ENCODE measurements at places on chromosomes 7 and 10.

GRCh38 chr7:159306012-159306411 is 161.3 kb upstream of the VIPR2 start:
- DNase-seq: no peak

GRCh38 chr7:77388055-77388641 is 28.0 kb downstream of the GSAP start:
- DNase-seq: no peak

- no peak for DNase-seq
Observed at GRCh38 chr7:27961255-27961654, 219.3 kb downstream of the JAZF1 start.

- DNase-seq: no peak
Observed at GRCh38 chr10:102827597-102827975, 9.6 kb downstream of the CYP17A1 start.

DNA sequence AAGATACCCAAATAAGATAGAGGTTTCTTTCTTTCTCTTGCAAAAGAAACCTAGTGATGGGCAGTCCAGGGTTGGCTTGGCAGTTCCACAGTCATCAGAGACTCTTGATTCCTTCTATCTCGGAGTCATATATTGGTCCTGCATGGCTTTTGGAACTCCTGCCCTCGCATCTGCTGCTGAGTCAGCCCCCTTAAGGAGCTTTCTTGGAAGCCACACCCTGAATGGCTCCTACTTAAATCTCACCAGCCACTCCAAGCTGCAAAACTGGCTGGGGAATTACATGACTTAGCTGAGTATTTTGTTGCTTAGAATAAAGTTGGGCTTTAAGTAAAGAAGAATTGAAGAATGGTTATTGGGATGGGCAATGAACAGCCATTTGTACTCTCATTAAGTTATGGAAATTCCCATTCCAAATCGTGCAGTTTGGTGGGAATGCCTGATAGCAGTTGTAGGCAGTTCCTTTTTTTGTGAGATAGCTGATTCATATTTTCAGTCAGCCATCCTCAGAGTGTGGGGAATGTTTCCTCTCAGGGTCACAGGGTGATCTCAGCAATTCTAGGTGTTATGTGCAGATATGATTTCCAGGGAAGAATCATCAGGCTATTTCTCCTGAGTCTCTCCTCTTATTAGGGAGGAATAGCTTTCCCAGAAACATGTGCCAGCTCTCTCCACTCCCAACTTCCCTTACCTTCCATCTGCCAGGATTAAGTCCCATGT is 209.9 kb downstream of the BBS9 start:
- DNase-seq: no peak

GRCh38 chr7:6262221-6262620 is 10.2 kb downstream of the CYTH3 start:
- DNase-seq: no peak

GRCh38 chr10:104774234-104774633 is 133.1 kb downstream of the SORCS3 start:
- DNase-seq: no peak

- no peak for DNase-seq
Observed at GRCh38 chr7:158263964-158264748, 323.5 kb downstream of the PTPRN2 start.

- DNase-seq: no peak
Observed at GRCh38 chr10:49071160-49071761, 44.1 kb downstream of the VSTM4 start.

DNA sequence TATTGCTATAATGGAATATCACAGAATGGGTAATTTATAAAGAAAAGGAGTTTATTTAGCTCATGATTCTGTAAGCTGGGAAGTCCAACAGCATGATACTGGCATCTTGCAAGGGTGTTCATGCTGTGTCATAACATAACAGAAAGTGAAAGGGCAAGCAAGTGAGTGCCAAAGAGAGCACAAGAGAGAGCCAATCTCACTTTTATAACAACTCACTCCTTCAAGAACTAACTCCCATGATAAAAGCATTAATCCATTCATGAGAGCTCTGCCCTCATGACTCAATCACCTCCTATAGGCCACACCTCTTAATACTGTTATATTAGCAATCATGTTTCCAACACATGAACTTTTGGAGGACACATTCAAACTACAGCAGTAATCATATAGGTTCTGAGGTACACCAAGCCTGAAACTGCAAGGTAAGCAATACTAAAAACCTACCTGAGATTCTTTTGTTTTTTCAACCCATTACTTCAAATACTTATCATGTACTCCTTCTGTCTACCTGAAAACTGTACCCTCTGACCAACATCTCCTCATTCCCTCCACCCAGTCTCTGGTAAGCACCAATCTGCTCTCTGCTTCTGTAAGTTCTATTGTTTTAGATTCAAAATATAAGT is 219.7 kb downstream of the MTERF1 start:
- DNase-seq: no peak

GRCh38 chr7:26265065-26265464 is 26.6 kb upstream of the SNX10 start:
- no peak for DNase-seq

- DNase-seq: no peak
Observed at GRCh38 chr10:132239126-132240031, 52.6 kb downstream of the DPYSL4 start.

DNA sequence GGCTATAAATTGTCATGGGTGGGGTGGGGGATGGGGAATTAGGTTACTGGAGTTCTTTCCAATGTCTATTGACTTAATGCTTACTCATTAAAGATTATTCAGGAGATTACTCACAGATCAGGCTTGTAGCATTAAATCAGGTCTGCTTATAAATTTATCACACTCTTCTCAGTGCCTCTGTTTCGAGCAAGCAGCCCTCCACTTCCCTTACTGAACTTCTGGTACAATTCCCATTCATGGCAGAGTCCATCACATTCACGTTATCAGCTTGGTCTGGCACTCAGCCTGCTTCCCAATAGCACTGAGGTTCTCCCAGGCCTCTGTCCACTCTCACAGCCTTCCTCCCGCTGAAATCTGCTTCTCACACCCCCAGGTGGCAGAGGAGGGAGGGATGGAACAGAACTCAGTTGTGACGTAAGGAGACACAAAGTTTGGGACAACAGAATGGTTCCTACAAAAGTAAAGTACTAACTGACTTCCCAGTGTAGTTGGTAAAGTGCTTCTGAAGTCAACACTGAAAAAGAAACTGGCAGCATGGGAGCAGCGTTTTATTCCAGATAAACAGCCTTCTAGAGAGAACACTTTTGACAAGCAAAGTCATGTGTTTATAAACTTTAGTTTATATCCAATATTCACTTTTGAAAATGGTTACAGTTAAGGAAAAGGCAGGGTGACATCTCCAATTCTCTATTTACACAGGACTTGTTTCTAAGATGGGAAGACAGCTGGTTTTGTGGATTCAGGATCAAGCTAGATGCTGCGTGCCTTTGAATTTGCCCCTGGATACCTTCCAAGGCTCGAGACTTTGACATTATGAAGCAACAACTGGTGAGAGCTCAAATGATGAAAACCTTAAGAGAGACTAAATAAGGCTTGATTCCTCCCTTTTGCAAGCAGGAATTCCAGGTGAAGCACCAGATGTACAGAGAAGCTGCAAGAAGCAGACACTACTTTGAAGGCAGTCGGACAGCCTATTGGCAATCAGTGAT is 81.4 kb downstream of the ATXN7L1 start:
- no peak for DNase-seq

DNA sequence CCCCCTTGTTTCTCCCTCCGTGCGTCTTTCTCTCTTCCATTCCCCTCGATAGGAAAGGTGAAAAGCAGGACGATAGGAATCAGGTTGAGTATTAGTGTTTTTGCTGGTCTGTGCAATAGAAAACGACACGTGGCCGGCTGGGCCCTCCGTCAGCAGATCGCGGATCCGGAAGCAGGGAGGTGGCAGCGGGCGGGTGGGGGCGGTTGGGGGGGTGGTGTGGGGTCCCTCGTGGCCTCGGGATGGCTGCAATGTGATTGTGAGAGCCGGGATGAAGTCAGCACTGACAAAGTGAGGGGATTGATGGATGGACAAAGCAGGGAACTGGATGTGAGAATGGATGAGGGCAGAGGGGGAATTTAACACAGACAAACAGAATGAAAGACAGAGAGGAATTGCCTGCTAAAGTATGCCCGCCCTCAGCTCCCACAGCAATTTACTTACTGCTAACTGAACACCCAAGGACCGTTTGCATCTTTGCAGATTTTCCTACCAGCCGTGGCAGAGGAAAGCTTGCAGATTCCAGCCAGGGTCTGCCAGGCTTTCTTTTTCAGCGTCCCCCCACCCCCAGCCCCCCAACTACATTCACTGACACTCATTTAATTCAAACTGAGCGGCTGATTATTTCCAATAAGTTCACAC is 280.9 kb downstream of the LRMDA start:
- DNase-seq: no peak

DNA sequence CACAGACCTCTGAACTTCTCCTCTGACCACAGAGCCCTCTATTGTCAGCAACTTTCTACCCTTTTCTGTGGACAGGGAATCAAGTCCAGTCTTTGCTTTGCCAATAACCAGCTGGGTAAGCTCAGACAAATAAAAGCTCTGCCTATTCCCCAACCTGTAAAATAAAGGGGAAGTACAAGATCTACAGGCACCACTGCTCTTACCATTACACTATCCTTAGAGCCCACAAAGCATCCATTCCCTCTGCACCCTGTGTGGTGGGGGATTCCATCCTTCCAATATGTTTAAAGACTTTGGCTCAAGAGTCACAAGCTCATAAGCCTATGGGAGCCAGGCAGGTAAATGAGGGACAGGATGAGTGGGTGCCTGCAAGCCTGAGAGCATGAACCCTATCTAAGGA is 88.2 kb downstream of the PARD3 start:
- DNase-seq: no peak

DNA sequence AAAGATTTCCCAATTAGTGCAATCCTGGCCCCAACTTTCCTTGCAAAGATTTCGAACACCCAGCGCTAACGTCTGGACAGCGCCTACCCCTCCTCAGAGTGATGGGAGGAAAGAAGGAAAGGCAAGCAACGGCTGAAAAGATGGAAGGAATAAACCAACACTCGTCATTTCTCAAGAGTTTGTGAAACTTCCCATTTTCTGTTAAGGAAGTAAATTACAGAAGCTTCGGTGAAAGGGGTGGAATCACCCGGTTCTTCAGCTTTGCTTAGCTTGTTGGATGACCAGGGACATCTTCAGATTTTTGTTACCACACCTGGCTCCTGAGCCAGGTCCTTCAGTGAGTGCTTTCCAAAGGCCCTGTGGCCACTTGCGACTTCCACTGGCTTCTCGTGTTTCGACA is 313.1 kb downstream of the SKIDA1 start:
- DNase-seq: no peak

- DNase-seq: no peak
Observed at GRCh38 chr7:21251151-21251800, 176.6 kb upstream of the SP4 start.

GRCh38 chr7:149297034-149297755 is 35.2 kb downstream of the ZNF783 start:
- DNase-seq: no peak

DNA sequence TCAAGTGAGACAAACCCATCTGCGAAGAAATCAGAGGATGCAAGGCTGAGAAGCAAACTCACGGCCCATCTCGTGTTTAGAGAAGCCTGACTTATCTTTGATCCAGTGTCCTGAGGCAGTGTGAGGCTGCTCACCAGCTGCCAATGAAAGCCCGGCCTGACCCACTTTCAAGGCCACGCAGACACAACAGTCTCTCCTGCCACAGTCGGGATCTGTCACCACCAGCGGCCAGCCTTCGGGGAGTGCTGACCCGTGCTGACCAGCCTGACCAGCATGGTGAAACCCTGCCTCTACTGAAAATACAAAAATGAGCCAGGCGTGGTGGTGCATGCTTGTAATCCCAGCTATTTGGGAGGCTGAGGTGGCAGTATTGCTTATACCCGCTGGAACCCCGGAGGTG is 7.4 kb upstream of the DNAJB6 start:
- DNase-seq: no peak

DNA sequence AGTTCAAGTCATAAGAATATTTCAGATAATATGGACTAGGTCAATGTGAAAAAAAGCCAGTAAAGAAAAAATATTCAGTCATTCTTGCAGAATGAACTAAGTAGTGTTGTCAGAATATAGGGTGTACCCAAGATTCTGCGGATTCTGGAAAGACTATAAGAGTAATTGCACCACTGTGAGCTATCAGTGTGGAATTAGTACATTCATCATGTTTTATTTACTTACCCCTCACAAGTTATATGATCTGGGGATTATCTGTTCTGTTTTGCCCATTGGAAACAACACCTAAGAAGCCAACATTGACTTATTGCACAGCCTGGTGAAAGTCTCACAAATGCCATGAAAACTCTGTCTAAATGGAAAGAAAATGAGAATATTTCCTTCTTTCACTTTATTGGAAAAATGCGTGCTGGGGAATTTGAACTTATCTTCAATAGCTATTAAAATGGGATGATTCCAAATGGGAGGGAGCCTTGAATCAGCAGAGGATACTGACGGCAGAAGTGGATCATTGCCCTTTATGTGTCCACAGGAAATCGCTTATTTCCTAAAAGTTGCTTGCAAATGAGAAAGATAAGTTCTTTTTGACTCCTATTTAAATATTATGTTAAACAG is 563.3 kb upstream of the POM121L12 start:
- no peak for DNase-seq

DNA sequence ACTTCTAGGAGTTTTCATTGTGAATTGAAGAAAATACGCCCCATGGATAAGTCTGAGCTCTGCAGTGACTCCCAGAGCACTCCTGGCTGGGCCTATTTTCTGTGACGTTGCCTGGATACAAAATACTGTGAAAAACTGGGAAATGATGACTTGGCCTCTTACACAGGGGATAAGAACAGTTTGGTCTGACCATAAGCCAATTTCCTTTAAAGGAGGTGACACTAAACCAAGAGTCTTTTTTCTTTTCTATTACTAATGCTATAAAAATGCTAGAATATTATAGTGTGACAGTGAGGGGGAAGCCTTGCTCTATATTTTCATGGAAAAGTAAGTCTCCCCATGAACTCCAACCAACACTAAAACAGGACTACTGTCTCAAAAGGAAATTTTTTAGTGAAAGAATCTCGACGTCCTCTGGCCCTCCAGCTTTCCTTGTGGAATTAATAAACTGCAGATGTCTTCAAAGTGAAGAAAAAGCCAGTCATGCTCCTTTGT is 45.5 kb downstream of the MYOF start:
- DNase-seq: no peak

GRCh38 chr10:93463723-93464476 is 18.2 kb downstream of the MYOF start:
- DNase-seq: no peak

GRCh38 chr7:112421666-112422486 is 28.4 kb upstream of the IFRD1 start:
- DNase-seq: no peak

DNA sequence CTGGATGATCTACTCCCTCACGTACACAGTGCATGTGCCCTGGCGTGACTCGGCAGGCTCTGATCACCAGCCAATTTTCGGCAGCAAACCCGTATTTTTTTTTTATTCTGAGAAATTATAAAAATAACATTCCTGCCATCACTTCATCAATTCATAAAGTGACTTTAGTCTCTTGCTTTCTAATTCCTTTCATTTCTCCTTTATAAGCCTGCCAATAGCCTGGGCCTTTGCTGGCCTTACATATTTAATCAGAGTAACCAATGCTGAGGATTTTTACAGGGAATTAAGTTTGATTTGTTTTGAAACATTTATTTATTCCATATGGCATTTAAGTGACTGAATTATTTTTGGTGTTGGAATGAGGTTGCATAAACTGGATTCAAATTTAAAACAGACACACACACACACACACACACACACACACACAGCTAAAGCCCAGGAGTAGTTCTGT is 140.8 kb downstream of the ETV1 start:
- DNase-seq: no peak

GRCh38 chr10:109957092-109957797 is 33.9 kb upstream of the XPNPEP1 start:
- DNase-seq: no peak
